ENCODE measurements at places on chromosomes 6 and 20.

DNA sequence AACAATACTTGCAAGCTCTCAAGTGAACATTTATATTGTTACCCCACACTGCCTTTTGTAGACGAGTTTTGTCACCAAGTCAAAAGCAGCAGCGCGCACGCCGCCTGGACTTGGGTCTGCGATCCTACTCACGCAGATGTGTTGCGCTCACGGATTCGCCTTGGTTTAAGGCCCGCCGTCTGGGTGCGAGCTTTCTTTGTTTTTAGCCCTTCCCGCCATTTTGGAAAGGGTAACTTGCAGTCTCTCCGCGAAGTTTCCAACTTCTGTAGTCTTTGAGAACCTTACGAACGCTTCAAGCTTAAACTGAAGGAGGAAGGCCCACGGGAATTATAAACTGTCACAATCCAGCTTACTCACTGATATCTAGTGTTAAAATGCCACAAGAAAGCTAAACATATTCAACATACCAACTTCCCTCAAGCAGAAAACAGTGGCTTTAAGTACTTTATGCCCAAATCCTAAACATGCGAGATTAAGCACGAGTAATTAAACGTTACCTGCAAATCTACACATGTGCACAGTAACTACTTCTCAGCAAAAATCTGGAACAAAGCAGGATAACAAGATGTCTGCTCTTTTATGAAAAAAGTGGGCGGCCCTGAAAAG lies 80.4 kb upstream of the BTN3A2 start:
- DNase-seq, result no peak

- DNase-seq, result no peak
Observed at GRCh38 chr6:165052561-165053480, 256.6 kb downstream of the C6orf118 start.

GRCh38 chr6:27547157-27548075 lies 74.5 kb upstream of the ZNF184 start:
- DNase-seq, result no peak

DNA sequence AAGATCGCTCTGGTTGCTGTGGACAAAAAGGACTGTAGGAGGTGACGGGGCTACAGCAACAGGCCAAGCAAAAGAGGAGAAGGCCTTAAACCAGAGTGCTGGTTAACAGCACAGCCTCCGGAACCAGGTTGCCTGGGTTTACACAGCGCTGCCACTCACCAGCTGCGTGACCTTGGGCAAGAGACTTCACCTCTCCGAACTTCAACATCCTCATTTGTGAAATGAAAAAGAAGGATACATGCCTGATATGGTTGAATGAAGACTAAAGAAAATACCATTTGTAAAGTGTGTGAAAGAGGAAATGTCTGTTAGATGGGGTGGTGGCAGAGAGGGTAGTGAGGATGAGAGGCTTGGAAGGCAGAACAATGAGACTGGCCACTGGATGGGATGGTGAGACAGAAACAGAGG lies 44.9 kb downstream of the PREX1 start:
- no peak for DNase-seq

DNA sequence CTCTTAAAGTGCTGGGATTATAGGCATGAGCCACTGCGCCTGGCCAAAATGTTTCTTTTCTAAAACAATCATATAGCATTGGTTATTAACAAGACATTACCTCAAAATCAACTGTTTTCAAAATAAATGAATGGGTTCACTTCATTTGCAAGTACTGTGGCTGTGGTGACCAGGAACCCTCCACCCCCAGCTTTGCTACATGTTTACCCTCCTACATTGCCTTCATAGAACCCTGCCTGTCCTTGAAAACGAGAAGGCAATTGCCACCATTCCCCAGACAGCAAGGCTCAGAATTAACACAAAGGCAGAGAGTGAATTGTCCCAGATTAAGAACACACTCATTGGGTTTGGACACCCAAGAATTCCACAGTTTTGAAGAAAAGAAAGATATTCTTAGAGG lies 116.6 kb upstream of the LGSN start:
- DNase-seq, result no peak

GRCh38 chr6:116665464-116665863 lies 3.1 kb downstream of the ZUP1 start:
- DNase-seq, result no peak

DNA sequence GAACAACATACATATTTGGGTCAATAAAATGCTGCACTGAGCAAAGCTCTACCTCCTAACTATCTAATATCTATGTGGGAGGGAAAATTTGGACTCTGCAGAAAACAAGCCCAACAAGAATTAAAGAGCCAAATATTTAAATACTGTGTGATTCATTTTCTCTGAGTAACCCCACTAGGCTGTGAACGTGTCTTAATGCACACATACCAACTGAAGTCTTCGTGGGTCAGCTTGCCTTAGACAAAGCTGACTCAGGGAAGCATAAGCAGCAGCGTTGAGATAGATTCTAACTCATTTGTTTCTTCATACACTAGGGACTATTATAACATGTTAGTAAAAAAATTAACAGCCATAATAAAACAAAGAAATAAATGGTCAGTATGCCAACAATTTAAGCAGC lies 114.3 kb downstream of the GJA1 start:
- DNase-seq, result no peak

- DNase-seq, result no peak
Observed at GRCh38 chr20:40945754-40946450, 82.7 kb upstream of the TOP1 start.

GRCh38 chr20:22986601-22987000 lies 48.5 kb upstream of the SSTR4 start:
- DNase-seq, result no peak

DNA sequence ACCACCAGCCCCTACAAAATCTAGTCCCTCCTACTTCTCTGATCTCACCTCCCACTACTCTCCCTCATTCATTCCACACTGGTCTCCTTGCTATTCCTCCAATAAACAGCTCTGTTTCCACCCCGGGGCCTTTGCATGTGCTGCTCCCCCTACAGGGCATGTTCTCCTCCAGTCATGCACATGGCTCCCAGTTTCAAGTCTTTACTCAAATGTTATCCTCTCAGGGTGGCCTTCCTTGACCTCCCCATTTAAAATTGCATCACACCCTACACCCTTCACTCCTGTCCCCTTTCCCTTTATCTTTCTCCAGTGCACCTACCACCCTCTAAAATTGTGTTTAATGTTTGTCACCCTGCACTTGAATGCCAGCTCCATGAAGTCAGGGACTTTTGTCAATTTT lies 174.5 kb downstream of the MRPL14 start:
- DNase-seq, result no peak

DNA sequence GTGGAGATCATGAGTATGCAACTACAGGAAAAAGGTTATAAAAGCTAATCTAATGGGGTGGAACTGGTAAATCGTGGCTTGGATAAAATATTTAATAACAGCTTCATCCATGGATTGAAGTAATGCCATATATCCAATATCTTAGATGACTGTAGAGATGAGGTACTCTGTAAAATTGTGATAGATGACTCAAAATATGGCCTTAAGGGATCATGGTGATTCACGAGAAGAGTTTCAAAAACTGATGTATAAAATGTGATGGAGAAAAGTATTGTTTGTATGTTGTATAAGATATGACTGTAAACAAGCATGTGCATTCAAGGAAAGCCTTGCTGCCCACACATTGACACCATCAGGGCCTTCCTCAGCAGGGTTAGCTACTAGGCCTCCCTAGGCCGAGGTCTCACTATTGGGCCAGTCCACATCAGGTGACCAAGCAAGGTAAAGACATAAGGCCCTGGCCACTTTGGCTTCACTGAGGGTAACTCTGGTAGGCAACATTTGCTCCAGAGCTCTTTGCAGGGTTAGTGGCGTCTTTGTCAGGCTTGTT lies 17.7 kb upstream of the CCN6 start:
- no peak for DNase-seq

GRCh38 chr6:484086-484745 lies 92.7 kb downstream of the IRF4 start:
- DNase-seq, result no peak

GRCh38 chr6:43778131-43778855 lies 8.3 kb downstream of the VEGFA start:
- no peak for DNase-seq

- no peak for DNase-seq
Observed at GRCh38 chr20:45934046-45934585, 367 bp upstream of the PCIF1 start.

- no peak for DNase-seq
Observed at GRCh38 chr6:72905705-72906478, 284.0 kb downstream of the KCNQ5 start.

DNA sequence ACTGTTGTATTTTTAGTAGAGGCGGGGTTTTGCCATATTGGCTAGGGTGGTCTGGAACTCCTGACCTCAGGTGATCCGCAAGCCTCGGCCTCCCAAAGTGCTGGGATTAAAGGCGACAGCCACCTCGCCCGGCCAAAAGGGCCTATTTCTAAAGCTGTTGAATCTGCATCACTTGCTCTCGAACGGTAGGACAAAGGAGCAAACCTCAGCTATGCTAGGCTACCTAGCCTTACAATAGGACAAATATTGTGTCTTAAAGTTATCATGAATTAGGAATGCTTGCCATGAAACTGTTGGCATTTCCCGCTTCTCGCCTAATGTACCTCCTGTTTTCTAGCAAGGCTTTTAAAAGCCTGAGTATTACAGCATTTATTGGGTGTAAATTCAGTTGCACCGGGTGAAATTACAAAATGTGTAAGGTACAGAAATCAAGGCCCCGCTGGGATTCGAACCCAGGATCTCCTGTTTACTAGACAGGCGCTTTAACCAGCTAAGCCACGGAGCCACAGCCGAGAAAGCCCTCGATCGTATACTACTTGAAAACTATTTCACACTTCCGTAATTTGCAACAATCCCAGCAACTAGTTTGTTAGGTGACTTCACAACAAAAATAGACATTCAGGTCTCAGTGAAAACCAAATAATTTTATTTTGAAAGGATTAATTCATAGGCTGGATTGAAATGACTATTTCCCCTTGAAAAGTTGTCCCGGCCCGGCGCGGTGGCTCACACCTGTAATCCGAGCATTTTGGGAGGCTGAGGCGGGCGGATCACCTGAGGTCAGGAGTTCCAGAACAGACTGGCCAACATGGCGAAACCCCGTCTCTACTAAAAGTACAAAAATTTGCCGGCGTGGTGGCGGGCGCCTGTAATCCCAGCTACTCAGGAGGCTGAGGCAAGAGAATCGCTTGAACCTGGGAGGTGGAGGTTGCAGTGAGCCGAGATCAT lies 211.6 kb upstream of the ZNF184 start:
- no peak for DNase-seq

DNA sequence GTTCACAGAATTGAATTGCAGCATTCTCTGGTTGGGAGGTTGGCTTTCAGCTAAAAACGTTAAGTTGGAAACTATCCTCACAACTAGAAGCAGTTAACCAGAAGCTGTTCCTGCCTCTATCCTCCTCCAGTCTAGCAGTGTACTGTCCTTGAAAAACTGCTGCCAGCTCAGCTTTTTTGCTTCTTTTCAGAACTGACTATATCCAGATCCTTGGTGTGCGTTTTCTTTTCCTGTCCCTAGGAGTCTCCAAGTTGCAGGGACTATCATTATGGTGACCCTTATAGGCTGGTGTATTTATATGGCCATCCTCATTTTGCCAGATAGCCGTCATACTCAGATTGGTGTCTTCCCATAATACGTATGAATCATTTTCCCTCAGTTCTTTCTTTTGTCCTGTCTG lies 5.5 kb downstream of the ITCH start:
- no peak for DNase-seq

GRCh38 chr20:6637160-6637579 lies 130.3 kb upstream of the BMP2 start:
- no peak for DNase-seq
